Posterior cingulate gyrus (tissue), 11 donors: ENCODE measurements at places on chromosomes 4 and X.
A peak's percentile ranks its signal among the peaks of the same experiment; 100 is the strongest.

DNA sequence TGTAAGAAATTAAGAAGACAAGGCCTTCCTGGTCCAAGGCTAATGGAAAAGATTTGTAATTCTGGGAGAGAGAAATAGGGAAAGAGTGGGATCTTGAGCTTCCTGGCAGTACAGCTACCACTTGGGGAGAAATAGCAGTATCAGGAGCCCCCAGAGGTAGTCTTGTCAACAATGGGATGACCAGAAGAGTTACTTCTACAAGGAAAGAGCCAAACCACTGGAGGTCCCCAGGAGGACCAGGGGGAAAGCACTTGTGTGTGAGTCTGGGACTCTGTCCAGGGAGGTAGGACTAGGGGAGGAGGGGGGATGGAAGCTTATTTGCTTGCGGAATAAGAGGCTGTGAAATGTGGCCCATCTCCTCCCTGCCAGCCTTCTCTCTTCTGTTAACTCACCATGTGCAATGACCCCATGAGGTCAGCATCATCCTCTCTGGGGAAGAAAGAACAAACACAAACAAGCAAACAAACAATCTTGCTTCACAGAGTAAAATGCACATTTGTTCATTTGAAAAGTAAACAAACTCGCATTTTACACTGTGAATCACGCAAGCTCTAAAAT is 160.1 kb downstream of the STK32B start:
- DNase-seq = no peak

GRCh38 chr4:20735931-20736330 is 35.7 kb downstream of the PACRGL start:
- no peak for DNase-seq

DNA sequence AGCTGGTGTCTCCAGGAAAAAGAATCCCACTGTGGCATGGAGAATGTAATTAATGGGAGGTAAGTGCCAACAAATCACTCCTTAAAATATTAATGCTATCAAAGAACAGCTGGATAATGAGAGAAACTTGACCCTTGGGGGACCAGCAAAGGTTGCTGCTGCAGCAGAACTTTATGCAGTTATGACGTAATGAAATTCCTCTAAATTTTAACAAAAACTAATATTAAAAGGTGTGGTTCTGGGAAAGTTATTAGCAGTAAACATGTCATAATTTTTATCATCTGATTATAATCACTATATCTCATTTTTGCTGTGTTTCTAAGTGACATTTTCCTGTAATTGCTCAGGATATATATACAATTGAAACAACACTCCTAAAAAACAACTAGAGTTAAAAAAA is 1.7 kb upstream of the SHISA3 start:
- DNase-seq = no peak

DNA sequence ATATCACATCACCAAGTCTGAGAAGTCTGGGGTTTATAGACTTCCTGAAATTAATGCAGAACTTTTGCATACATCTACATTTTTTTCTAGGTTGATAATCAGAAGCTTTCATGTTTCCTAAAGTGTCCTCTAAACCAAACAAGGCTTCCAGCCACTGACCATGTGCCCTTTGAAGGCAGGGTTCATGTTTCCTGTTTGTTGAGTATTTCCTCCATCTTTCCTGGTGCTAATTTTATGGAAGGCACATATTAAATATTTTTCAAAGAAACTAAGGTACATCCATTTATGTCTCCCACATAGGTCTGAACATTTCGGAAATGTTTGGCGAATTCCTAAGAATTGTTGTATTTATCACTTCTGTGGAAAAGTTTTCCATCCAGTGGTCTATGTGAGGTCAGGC is 5.6 kb downstream of the GALNT7 start:
- DNase-seq = no peak

DNA sequence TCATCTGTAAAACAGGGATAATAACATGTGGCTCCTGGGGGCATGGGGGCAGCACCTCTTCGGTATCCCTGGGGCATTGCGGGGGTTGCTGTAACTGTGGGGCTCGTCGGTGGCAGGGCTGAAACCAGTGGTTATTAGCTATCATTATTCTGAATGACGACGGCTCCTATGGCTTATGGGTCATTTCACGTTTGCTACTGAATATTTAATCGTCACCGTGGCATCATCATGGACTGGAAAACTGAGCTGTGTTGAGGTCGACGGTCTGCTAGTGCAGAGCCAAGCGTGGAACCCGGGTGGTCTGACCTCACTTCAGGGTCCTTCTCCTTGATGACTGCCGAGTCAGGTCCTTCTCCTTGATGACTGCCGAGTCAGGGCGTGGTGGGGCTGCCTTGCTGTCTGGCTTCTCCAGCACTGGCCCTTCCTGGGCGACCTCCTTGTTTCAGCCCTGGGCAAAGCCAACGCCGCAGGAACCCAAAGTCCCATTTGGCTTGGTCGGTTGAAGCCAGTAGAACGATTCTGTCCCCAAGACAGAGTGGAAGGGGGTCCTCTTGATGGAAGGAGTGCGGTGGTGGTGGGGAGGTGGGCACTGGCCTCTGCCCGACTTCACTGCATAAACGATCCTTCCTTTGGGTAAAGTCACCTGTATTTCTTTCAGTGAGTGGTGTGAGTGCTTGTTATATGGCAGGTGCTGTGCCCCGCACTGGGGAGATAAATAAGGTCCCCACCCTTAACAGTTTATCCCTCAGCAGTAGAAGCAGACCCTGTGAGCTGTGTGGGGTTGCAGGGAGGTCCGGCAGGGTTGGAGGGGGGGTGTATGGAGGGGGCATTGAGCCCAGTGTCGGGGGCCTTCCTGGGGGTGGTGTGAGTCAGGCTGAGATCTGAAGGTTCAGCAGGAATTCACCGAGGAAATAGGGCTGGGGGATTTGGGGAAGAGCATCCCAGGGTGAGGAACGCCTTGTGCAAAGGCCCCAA is 40.8 kb downstream of the PSAPL1 start:
- peak; percentile 47 for DNase-seq

- DNase-seq = no peak
Measured at GRCh38 chr4:156620786-156621185, 350.8 kb downstream of the PDGFC start.

DNA sequence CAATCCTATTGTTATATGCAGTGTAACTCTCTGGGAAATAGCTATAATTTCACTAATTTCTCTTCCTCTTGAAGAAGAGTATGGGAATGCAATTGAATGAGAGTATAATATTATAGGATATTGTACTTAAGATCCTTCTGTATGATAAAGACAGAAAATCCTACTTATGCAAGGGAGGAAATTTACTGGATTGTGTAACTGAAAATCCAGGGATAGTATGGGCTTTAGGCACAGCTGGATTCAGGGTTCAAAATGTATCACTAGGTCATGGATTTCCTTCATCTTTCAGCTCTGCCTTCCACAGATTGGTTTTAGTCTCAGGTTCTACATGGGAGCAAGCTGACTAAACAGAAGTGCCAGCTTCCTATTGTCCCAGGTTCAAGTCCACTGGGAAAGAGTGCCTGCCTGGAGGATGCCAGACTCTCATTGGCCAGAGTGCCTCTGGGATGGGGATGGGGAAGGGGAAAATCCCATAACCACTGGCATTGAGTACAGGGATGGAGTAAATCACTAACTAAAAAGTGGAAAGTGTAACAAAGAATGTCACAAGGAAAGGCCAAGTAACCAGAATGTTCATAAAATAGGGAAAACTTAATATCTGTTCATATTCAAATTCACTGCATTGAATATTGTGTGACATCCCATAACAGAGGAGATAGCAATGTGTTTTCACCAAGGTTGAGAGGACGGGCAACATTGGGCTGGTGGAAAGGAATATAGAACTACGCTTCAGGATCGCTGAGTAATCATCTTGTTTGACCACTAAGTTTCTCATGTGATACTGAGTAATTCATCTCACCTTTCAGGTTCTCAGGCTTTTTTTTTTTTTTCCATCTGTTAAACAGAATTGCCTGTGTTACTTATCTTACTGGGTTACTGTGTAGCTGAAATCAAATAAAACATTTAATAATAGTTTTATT is 75.7 kb downstream of the ANXA3 start:
- DNase-seq = no peak

GRCh38 chr4:8855818-8856245 is 15.8 kb downstream of the HMX1 start:
- DNase-seq = no peak

DNA sequence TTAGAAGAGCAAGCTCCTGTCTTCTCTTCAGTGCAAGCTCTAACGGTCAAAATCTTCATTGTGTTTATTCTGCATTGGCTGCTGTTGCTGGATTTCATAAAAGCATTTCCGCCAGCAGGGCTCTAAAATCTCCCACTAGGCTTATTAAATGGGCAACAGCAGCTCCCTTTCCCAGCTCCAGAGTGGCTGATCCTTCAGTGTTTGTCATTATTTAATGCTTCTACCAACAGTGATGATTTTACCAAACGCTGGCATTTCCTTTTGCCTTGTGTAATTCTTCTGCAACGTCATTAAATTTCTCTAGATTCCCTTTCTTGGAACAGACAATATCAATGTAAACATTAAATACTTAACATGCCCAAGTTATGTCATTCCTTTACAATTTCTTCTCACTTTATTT is 20.1 kb downstream of the SLC7A11 start:
- DNase-seq = no peak

- DNase-seq = no peak
Measured at GRCh38 chr4:57065730-57066482, 44.3 kb downstream of the IGFBP7 start.

DNA sequence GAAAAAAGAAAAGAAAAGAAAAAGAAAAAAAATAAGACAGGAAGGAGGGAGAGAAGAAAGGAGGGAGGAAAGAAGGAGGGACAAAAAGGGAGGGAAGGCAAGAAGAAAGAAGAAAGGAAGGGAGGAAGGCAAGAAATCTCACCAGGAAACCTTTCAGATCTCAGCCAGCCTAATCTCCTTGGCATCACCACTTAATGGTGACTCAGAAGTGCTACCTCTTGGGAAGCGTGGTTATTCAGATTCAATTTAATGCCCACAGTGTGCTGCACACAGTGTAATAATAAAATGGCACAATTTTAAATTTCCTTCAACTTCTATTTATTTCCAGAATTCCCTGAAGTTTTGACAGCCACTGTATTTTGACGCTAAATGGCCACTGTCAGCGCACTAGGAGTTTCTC is 50.3 kb downstream of the DKK2 start:
- DNase-seq = no peak

DNA sequence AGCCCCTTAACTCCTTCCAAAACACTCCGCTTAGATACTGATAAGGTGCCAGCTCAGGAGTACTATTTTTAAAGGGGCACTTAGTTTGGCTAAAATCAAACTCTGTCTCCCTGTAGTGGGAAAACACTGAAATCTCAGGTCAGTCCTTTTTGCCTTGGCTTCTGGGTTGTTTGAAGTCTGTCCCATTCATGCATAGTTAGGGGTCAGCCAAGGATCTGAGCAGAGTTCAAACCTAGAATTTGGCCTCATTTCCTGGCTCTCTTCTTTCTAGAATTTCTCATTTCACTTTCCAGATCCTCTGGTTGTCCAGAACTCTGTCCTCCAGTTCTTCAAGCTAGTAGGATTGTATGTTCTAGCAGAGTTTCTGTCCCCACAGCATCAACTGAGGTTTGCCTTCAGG is 31.5 kb downstream of the NAT8L start:
- DNase-seq = no peak

DNA sequence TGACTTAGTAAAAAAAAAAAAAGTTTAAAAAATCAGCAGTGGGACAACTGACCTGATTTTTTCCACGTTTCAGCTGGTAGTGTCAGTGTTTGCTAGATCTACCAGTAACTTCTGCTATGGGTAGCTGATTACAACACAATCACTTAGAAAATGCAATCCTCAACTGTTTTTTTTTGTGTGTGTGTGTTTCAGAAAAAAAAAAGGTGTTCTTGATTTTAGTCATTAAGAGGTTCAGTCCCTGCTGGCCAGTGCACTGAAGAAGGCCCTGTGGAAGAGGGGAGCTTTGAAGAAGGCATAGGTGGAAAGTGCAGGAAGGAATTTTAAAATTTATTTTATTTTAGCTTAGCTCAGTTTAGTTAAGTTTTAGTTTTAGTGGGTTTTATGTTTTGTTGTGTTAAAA is 46.9 kb downstream of the SH2D1A start:
- no peak for DNase-seq

DNA sequence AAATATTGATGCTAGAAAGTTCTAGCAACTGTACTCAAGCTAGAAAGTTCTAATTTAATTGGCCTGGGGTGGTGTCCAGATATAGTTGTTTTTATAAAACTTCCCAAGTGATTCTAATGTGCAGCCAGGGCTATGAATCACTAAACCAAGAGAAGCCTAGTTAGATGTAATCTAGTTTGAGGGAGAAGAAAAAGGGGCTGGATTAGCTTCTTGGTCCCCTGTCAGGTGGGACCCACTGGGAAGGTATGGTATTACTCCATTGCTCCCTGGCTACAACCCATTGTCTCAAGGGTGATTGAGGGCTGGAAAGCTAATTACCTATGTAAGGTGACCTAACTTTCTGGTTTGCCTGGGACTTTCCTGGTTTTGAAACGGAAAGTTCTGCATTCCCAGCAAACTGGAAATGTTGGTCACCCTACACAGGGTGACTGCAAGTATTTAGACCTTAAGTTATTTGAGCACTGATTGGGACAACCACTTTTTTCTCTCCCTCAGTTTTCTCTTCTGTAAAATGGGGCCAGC is 23.9 kb upstream of the MSN start:
- no peak for DNase-seq

DNA sequence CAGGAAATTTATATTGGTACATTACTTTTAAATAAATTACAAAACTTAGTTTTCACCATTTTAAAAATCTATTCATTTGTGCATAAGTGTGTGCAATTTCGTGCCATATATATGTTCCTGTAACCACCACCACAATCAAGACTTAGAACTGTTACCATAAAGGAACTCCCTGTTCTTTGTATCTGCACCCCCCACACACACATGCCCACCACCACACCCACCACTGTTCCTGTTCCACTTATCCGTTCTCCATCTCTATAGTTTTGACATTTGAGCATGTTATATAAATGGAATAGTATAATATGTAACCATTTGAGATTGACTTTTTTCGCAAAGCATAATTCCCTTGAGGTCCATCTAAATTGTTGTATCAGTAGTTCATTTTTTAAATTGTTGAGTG is 73.7 kb downstream of the TAF1 start:
- no peak for DNase-seq

GRCh38 chr4:125010796-125011503 is 298.4 kb upstream of the ANKRD50 start:
- no peak for DNase-seq
